ENCODE measurements at places on chromosomes 5 and 9.

GRCh38 chr9:5617749-5618148, 11.2 kb upstream of the RIC1 start:
- DNase-seq = no peak

DNA sequence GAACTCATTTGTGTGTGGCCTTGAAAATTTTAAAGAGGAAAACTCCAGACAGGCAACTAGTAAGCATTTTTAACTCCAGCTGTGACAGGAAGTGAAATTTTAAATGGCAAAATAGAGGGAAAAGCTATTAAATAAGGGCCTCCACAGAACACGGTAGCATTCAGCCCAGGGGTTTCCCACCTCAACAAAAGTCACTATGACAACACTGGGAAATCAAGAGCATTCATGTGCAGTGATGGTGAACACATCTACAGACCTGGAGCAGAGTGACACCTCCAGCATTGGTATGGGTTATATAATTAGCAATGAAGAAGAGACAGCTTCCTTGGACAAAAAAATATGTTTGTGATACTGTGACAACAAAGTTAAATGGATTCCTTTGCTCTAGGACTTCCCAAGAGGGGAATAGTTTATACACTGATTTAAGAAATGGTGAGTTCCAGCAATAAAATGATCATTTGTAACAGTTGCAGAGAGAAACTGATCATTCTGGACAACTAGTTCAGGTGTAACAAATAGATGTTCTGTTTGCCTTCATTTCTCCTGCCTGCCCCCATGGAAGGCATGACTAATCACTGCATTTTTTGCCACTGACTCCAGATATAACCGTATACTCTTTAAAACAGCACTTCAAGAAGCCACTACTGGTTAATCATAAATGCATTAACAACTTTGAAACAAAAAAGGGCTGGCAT, 93.3 kb upstream of the SLC44A1 start:
- no peak for DNase-seq

DNA sequence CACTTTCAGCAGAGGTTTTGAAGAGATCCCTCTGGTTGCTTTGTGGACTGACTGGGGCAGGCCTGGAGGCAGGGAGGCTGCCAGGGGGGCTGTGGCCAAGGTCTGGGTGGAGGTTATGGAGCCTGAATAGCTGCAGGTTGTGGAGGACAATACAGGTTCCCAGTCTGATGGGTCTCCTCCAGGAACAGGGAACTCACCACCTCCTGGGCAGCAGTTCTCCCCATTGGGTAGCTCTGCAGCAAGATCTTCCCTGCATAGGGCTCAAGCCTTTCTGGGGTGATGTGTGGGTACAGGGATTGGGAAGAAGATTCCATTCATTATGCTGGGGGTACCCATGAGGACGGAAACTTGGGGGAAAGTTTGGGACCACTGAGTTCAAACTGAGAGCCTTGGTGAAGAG, 6.8 kb downstream of the AQP3 start:
- no peak for DNase-seq

DNA sequence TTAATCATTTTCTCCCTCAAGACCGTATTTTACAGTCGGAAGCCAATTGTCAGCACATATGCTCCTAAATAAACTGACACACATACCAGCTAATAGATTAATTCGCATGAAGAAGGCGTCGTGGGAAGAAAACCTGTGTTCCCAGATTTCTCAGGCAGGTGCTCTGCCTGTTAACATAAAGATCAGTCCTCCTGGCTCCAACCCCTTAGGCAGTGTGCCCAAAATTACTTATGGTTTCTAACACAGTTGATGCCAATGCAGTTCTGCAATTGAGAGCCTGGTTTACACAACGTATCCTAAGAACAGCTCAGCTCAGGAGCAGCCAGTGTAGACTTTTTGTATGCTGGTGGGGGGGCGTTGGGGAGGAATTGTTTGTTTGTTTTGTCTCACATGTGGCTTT, 208.3 kb downstream of the ENC1 start:
- no peak for DNase-seq

DNA sequence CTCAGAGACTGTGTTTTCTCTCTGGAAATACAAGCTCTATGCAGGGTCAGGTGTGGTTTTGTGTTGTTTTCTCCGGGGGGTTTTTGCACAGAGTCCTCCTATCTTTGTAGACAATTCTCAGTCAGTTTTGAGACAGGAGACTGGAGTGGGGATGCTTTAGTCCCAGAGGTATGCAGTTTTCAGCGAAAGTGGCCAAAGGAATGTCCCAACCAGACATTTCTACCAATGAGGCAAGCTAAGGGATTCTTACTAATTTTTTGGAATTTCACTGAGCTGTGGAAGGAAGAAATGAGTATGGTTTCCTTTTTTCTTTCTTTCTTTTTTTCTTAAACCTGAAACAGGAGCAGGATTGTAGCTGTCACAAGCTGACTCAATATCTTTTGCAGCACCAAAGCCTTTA, 35.3 kb upstream of the PLPP1 start:
- DNase-seq = no peak

DNA sequence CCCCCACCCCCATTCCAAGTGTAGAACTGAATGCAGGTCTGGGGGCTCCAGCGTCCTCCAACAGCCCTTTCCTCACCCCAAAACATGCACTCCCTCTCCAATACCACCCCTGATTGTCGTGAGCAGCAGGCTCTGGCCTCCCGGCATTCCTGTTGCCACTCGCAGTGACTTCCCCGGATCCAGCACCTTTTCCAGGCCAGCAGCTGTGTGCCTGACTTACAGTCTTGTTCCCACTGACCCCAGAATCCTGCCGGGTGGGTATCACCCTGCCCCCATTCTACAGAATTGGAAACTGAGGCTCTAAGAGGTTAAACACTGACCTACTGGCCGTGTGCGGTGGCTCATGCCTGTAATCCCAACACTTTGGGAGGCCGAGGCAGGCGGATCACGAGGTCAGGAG, 127.2 kb downstream of the OLFM1 start:
- DNase-seq = no peak
